ENCODE measurements at places on chromosomes 2 and 18.

DNA sequence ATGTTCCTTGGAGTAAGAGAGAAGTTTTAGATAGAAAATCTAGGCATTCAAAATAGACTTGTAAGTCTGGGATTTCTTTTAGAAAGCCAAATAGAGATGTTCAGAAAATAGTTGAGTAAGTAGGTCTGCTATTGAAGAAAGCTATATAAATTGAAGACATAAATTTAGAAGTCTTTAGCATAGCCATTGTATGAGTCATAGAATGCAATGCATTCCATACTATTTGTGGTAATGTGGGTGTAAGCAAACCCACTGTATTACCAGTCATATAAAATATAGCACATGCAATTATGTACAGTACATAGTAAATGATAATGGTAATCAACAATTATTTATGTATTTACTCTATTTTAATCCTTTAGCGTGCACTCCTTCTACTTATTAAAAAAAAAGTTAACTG lies 14.1 kb downstream of the MC4R start:
- DNase-seq: no peak

DNA sequence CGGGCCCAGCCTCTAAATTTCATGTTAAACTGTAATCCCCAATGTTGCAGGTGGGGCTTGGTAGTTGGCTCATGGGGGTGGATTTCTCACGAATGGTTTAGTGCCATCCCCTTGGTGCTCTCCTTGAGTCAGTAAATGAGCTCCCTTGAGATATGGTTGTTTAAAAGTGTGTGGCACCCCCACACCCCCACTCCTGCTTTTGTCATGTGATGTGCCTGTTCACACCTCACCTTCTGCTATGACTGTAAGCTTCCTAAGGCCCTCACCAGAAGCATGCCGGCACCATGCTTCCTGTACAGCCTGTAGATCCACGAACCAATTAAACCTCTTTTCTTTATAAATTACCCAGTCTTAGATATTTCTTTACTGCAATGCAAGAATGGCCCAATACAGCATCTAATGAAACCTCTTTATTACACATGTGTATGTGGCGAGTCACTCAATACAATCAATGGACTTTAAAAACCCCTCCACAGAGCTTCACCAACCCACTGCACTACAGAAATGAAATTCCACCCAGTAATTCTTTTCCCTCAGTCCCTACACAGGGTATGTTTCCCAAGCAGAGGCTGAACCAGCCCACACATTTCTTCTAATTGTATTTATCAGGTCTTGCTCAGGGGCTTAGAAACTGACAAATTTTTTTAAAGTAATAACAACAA lies 47.3 kb downstream of the WDFY1 start:
- no peak for DNase-seq

DNA sequence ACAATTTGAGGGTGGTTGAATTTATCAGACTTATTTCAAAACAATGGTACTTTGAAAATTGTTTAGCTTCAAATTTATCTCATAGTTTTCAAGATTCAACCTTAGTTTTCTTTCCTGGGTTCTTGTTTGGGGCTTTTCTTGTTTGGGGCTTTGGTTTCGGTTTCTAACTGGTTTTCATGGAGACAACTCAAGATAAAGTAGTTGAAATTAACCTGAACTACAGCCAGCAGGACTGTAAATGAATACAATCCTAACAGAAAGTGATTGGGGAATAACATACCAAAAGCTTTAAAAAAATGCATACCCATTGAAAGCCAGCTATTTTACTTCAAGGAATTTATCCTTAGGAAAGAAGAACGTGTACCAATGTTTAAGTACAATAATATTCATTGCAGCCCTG lies 133.5 kb upstream of the SLC14A2 start:
- no peak for DNase-seq

GRCh38 chr2:240812301-240812680 lies 7.7 kb downstream of the KIF1A start:
- DNase-seq: no peak

DNA sequence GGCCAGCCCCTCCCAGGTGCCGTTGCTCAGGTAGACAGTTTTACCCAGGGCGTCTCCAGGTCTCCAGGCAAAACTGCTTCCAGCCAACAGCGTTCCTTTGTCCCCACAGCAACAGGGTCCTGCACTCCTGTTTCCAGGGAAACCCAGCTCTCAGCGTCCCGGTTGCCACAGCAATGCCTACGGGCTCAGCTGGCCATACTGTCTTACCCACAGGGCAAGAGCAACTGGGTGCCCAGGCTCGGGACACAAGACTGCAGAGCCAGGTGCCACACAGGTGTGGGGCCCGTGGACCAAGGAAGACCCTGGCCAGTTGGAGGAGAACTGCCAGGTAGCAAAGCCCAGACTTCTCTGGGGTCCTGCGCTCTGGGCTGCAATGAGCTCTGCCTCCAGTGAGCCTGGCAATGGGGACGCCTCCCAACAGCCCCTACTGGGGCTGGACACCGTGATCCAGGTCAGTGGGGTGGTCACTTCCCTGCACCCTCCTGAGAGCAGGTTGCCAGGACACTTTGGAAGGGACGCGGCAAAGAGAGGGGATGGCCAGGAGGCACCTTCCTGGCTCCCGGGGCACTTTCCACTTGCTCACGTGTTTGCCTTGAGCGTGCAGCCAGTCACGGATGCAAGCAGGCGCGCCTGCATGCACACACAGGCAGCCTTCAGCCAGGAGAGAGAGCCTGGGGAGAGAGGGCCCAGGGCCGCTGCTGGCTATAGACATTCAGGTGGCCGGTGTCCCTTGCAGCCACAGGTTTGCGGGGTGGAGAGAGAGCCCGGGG lies at the start of gene CROCC2:
TSS of gene CROCC2 (plus strand) at position 196 of the 770 bp plus-strand sequence. CDS start at position 374, 178 bp downstream.
- no peak for DNase-seq

DNA sequence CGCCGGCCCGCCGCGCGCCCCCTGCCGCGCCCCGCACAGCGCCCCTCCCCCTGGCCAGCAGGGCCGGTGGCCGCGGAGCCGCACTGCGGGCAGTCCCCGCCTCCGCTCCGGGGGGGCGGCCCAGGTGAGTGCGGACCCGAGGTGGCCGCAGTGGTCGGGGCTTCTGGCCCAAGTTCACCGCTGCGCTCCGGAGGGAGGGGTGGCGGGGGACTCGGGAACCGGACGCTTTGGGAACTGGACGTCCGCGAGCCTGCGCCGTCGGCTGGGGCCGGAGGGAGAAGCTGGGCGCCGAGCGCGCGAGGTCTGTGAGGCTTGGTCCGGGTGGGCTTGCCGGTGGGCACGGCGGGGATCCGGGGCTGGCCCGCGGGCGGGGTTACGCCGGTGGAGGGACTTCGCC lies 591 bp upstream of the LDLRAD4 start:
- DNase-seq: no peak

DNA sequence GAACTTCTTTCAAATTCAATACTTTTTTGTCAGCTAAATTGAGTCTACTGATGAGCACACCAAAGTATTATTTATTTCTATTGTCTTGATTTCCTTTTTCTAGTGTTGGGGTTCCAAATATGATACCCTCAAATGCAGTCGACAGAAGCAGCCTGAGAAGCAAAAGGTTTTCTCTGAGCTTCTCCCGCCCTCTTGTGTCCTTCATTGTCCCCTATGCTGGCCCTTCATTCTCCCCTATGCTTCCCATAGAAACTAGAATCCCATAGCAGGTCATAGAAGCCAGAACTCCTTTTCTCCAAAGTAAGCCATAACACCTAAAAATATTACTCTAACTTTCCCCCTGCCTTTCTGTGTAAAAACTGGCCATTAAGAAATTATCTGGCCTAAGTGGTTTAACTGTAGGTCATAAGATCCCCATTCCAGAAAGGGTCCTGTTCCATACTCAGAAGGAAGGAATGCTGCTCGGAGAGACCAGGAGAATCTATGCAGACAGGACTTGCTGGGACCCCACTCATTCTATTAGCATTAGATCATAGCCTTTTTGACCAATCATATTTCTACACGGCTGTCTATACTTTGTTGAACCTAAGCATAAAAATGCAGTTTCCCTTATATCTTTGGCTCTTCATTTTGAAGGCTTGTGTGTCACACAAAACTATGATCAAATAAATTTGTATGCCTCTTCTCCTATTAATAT lies 764.6 kb upstream of the PKDCC start:
- DNase-seq: no peak

- DNase-seq: no peak
These were observed 38.2 kb upstream of the FAM136A start for GRCh38 chr2:70340075-70340474.

DNA sequence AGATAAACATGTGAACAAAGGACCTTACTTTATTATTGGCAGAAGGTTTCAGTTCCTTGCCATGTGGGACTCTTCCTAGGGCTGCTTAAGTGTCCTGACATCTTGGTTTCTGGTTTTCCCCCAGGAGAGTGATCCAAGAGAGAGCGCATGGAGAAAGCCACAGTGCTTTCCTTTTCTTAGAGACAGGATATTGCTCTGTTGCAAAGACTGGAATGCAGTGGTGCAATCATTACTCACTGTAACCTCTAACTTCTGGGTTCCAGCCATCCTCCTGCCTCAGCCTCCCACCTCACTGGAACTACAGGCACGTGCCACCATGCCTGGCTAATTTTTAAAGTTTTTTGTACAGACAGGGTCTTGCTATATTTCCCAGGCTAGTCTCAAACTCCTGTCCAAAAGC lies 38.1 kb upstream of the TCF7L1 start:
- DNase-seq: no peak

GRCh38 chr2:143981428-143981827 lies 538.5 kb downstream of the ZEB2 start:
- DNase-seq: no peak

- no peak for DNase-seq
These were observed 801.8 kb downstream of the CCDC85A start for GRCh38 chr2:56985609-56986008.

DNA sequence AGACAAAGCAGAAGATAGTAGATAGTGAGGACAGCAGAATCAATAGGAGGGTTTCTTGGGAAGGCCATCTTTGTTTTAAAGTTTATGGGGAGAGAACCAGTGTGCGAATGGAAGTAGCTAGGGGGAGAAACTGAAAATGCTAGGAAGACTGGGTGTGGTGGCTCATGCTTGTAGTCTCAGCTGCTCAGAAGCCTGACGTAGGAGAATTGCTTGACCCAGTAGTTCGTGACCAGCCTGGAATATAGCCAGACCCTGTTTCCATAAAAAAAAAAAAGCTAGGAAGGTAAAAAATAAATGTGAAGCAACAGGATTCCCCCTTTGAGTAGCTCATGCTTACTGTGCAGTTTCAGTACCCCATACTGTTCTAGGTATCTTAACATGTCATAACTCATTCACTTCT lies 19.2 kb upstream of the DRC1 start:
- DNase-seq: no peak

GRCh38 chr2:113851640-113852039 lies 38.2 kb upstream of the ACTR3 start:
- no peak for DNase-seq

DNA sequence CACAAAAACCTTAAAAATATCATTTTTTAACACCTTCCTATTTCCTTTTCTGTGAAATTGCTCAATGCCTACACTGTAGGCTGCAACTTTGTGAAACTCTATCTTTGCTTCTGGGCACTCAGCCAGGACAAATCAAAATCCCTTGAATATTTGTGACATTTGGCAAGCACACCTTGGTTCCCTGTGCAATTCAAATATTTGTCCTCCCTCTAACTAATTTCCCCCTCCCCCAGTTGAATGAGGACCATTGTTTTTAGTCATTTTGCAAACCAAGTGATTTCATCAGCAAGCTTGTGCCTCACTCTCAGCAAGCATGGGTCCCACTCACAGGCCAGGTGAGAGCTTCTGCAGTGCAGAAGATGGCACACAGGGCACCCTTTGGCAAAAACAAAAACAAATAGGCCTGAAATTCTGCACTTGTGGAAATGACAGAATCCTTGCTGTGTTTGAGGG lies 541.5 kb downstream of the CNTNAP5 start:
- DNase-seq: no peak

GRCh38 chr2:203751685-203752271 lies 45.3 kb downstream of the CD28 start:
- no peak for DNase-seq

DNA sequence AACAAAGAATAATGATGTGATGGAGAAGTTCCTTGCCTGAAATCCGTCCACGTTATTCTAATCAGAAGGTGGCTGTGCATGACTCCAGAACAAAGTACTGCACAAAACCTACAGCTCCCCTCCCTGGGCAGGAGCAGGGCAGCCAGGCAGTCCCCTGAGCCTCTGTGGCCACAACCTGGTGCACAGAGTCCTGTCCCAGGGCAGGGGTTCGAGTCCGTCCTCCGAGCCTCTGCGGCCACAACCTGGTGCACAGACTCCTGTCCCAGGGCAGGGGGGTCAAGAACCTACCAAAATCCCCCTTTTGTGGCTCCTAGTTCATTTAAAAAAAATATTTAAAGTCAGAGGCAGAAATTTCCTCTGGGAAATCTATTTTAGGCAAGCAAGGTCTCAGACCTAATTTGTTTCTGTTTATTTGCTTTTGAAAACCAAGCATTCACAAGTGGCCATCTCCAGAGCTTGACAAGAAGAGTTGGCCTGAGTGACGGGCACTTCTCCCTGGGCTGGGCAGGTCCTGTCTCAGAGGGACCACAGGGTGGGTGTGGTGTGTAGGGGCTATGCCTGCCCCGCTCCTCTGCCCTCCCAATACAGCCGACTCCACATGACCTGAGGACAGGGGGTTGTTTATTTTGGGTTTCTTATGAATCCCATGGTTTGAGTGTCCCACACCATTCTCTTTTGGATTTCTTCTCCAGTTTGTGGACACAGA lies 255.9 kb upstream of the PXDN start:
- DNase-seq: no peak

DNA sequence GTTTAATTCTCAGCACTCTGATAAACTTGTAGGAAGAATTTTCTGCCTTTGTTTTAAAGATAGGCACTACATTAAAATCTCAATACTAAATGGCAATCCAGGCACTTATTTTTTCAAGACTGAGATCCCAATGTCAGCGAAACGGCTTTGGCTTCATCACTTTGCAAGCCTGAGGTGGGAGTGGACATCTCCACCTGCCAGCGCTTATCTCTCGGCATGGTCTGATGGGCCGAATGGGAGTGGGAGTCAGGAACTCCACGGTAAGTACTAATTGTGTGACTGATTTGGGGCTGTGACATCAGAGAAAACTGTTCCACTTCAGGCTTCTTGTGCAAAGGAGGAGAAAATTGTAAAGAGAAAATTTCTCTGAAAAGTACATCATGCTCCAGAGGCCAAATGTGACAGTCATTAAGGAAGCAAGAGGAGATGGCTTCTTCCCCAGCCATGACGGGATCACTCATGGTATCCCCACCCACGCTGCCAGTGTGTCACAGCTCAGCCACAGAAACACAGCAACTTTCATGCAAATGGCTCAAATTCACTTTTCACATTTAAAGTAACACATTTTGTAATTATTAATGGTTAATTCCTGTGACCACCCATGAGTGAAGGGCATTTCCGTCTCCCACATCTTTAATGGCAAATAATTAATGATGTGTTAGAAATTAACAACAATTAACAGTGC lies 385.5 kb upstream of the HNRNPA3 start:
- DNase-seq: no peak

GRCh38 chr18:10459587-10459986 lies 5.2 kb downstream of the APCDD1 start:
- DNase-seq: no peak

- no peak for DNase-seq
These were observed 435.4 kb downstream of the EIPR1 start for GRCh38 chr2:2942225-2942624.
